ENCODE measurements at places on chromosomes 16 and 17.

DNA sequence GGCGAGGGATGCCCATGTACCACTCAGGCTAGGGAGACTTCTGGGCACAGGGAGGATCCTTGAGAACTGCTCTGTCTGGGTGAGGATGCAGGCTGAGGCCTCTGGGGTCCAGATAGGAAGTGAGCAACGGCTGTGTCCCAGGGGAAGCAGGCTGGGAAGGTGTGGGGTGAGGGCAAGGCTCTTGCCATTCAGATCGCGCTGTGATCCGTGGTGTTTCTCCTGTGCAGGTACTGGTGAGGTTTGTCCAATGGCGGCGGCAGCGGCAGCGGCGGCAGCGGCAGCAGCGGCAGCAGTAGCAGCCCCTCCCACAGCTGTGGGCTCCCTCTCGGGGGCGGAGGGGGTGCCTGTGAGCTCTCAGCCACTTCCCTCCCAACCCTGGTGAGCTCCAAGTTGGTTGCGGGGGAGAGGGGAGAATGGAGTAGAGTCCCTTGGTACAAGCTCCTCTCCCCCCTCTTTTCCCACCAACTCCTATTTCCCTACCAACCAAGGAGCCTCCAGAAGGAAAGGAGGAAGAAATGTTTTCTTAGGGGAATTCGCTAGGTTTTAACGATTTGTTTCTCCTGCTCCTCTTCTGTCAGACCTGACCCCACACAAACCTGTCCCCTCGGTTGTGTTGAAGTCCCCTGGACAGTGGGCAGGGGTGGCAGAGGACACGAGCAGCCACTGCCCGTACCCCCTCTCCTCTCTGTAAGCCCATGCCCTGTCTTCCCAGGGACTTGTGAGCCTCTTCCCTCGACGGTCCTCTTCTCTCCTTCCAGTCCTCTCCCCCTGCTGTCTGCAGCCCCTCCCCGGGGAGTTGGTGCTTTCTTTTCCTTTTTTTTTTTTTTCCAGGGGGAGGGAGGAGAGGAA lies 1.9 kb upstream of the PRRT2 start:
- DNase-seq: peak; percentile 62

DNA sequence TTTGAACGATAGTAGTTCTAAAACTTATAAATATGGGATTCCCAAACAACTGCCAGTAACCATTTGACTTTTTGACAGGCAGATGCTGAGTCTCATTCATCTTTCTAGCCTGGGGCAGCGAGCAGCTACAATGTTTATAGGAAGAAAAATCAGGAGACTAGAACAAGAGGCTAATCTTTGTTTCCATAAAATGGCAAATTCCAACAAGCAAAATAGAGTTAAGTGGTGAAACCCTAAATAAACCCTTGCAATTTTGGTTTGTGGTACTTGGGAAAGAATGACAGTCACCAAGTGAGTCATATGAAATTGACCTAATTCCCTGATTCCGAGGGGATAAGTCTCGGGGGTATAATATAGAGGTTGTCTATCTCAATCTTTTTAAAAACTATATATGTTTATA lies 27.3 kb upstream of the HS3ST2 start:
- no peak for DNase-seq

DNA sequence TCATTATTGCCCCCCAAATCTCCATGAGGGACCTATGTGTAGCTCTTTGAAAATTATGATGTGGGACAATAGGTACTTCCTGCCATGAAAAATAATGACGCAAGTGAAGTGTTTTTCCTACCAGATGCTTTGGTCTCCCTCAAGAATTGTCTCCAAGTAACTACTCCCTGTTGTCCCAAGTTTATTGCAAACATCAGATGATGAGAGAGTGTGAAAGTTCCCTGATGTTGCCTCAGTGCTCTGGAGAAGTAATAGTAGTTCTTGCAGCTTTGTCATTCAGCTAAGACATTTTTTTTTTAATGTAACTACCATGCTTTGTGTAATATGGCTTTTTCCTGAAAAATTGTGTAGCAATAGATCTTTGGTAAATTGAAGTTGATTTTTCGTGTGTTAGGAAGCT lies 20.1 kb downstream of the LPCAT2 start:
- DNase-seq: no peak

GRCh38 chr16:528111-529011 lies 849 bp downstream of the CAPN15 start:
- DNase-seq: peak; percentile 59

GRCh38 chr17:69213059-69213813 lies 15.4 kb downstream of the ABCA10 start:
- no peak for DNase-seq

DNA sequence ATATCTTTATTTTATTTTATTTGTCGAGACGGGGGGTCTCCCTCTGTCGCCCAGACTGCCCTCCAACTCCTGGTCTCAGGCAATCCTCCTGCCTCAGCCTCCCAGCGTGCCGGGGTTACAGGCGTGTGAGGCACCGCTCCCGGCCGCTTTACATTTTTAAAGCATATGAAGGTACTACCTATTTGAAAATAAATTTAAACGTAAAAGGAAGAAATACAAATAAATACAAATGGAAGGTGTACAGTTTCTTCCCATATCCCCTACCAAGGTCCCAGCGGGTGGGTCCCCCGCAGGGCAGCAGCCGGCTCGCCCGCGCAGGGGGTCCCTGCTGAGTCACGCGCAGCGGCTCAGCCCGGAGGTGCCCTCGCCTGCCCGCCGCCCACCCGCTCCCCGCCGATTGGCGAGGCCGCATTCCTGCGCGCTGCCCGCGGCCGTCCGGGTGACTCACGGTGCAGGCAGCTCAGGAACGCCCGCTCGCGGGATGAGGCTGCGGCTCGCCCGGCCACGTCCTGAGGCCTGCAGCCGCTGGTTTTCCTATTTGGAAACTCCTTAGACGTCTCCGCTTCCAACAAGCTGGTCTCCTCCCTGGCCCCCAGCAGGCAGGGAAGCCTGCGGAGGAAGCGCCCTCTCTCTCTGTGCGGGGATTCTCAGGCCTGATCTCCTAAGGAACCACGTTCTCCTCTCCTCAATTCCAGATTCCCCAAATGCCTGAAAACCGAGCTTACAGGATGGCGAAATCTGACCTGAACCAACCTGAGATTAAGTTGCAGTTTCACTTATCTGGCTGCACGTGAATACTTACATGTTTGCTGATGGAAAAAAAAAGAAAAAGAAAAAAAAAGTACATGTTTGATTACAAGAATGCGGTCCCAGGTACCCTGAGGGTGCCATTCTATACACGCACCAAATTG lies 54.8 kb upstream of the MAP3K14 start:
- DNase-seq: peak; percentile 46

GRCh38 chr16:474420-475122 lies 49.1 kb downstream of the RAB11FIP3 start:
- DNase-seq: no peak

GRCh38 chr17:156946-157345 lies 19.6 kb downstream of the SCGB1C2 start:
- DNase-seq: no peak

Measured in stimulated activated naive CD8-positive, alpha-beta T cell treated with anti-CD3 and anti-CD28 coated beads, Interleukin-15, amount 100 ng/mL, for 72 hours (primary cell).